ENCODE measurements at places on chromosomes 13 and 19.
A peak's percentile ranks its signal among the peaks of the same experiment; 100 is the strongest.

DNA sequence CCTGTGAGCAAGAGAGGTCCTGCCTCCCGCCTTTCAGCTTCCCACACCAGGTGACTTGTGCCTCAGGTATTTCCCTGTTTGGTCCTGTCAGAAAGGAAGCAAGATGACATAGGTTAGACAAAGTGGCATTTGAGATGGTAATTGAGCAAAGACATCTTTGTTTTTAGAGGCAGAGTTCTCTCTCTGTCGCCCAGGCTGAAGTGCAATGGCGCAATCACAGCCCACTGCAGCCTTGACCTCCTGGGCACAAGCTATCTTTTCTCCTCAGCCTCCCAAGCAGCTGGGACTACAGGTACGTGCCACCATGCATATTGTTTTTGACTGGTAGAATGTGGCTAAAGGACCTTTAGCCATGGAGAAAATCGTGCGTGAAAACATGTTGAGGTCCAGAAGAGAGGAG, 339.1 kb downstream of the FGF9 start:
- DNase-seq: no peak

- DNase-seq: no peak
These were observed 62.8 kb downstream of the PEPD start for GRCh38 chr19:33458807-33459206.

GRCh38 chr13:25466880-25467279, 95.1 kb downstream of the ATP8A2 start:
- DNase-seq: no peak

DNA sequence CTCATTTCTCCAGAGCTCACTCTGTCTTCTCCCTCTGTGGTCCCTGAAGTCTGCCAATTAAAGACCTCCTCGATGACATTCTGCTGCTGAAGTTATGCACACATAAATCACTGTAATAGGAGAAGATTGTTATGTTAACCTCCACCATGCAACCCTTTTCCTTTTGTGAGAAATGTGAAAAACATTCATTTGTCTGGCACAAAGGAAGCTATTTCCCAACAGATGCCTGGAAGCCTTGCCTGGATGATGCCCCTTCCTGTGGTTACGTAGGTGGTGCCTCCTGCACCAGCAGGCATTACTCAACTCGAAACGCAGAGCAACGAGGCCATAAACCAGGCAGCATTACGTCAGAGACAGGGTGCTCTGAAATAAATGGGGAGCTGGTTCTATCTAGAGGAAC, 327.4 kb upstream of the ZNF507 start:
- DNase-seq: peak; percentile 10

- DNase-seq: no peak
These were observed 11.1 kb upstream of the SOX1 start for GRCh38 chr13:112055915-112056269.
